Lower lobe of right lung (tissue), 2 donors: ENCODE measurements at places on chromosomes 4 and X. TPM values are rescaled to one million over a fixed set of nuclear protein-coding genes. Genes with fewer than 3 reads are reported as not detected.

DNA sequence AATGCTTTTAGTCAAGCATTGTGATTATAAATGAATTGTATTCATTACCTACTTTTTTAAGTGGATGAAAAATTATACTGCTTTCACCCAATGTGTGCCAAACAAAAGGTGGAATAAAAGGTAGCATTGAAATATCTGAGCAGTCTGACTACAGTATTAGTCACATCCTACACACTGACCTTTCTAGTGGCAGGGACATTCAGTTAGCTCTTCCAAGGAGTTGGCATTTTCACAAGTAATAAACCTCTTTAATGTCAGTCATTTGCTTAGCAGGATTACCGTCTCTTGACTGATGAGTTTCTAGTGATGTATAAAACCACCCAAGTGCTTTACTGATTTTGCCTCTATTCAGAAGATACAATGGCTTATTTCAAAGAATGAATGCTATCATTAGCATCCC, 687.9 kb downstream of the ARAP2 start:
- DNase-seq = no peak

DNA sequence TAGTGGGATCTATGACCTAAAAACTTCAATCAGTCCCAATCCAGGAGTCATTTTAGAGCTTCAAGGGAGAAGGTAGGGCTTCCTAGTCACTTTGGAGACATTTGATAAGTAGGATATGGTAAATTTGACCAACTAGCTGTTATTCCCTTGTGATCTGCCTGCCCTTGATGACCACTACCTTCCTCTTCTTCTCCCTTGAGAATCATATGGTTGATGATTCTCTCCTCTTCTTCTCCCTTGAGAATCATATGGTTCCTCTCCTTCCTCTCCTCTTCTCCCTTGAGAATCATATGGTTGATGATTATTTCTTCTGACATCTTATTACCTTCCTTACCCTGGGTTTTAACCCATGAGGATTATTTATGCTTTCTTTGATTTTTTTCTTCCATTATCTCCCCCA, 482.6 kb upstream of the TENM3 start:
- no peak for DNase-seq

- DNase-seq = no peak
These were observed 151.7 kb upstream of the CPEB2 start for GRCh38 chr4:14850455-14851097.

GRCh38 chr4:103374306-103374705, 176.2 kb upstream of the CENPE start:
- DNase-seq = no peak

- no peak for DNase-seq
These were observed 82.8 kb downstream of the LIMCH1 start for GRCh38 chr4:41620594-41621256.

- DNase-seq = no peak
These were observed 41.0 kb downstream of the MID1 start for GRCh38 chrX:10579112-10580011.

GRCh38 chrX:110172215-110172614, 145.7 kb downstream of the AMMECR1 start:
- DNase-seq = no peak

DNA sequence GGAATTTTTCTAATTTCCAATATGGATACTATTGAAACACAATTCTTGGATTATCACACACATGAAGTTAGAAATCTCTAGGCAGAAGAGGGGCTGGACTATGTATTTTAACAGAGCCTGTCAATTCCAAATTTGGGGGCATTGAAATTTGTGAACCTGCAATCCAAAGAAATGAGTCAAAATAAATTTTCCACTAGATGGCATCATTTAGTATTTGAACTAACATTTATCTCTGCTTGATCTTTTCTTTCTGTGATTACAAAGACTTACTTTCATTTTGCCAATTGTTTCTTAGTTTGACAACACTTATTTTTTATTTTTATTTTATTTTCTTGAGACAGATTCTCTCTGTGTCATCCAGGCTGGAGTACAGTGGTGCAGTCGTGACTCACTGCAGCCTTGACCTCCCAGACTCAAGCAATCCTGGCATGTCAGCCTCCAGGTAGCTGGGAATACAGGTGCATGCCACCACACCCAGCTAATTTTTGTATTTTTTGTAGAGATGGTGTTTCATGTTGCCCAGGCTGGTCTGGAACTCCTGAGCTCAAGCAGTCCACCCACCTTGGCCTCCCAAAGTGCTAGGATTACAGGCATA, 2.7 kb upstream of the PYURF start:
- DNase-seq = no peak

DNA sequence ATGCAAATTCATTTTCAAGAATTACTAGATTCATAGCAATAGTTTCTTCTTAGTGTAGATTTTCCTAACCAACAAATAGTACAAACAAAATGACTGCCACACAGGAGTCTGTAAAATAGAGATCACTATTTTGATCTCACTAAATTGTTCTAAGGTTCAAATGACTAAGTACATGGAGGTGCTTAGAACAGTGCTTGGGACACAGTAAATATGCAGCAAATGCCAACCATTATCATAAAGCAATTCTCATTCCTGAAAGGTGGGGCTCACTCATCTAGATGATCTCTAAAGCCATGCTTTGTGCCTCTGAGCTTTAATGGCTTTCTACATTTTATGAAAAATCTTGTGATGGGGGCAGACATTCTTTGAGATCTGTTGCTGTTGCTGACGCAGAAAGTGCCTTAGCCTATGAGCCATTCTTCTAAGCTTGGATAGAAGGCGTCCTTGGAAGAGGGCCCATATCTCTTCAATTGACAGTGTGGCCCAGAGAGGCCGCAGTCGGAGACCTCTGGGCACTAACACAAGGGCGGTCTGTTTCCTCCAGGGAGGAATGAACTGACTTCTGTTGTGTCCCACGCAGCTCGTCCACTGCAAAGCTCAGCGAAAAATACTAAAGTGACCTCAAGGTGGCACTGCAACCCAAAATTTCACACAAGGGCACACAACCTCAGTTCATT, 23.5 kb downstream of the TLR10 start:
- DNase-seq = no peak

GRCh38 chr4:40058121-40058520, 1.5 kb downstream of the N4BP2 start:
- DNase-seq = no peak

- peak; percentile 51 for DNase-seq
These were observed 38.0 kb downstream of the MAGEE2 start for GRCh38 chrX:75746891-75747639.

DNA sequence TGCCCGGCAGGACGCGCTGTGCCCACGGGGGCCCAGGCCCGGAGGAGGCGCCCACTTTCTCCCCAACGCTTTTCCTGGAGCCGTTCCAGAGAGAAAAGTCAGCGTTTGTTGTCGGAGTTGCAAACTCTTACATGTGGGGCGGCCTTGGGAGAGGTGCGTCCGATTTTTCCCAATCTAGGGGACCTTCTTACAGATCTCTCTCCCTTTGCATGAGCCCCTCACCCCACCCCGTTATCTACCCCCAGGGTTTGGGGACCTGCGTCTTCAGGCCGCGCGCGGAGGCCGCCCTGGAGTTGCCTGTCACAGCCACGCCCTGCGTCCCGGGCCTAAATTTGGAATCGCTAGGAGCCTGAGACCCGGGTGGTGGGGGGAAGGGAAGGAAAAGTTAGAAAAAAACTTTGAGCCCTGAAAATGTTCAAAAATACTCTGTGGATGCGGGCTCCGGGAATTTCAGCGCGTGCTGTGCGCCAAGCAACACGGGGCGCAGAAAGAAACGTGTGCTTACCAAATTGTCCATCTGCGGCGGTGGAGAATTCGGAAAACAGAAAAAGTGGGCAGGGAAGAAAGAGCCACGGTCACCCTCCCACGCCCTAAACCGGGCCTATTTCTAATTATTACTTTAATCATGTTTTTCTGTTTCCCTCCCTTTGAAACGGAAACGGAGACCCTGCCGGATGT, 587 bp downstream of the CD99 start:
- DNase-seq = peak; percentile 75

GRCh38 chr4:155271557-155271956, 63.1 kb downstream of the NPY2R start:
- no peak for DNase-seq

GRCh38 chr4:89879215-89879614, 15.4 kb upstream of the MMRN1 start:
- DNase-seq = no peak

- no peak for DNase-seq
These were observed 115.3 kb downstream of the ATP8A1 start for GRCh38 chr4:42541647-42542046.

DNA sequence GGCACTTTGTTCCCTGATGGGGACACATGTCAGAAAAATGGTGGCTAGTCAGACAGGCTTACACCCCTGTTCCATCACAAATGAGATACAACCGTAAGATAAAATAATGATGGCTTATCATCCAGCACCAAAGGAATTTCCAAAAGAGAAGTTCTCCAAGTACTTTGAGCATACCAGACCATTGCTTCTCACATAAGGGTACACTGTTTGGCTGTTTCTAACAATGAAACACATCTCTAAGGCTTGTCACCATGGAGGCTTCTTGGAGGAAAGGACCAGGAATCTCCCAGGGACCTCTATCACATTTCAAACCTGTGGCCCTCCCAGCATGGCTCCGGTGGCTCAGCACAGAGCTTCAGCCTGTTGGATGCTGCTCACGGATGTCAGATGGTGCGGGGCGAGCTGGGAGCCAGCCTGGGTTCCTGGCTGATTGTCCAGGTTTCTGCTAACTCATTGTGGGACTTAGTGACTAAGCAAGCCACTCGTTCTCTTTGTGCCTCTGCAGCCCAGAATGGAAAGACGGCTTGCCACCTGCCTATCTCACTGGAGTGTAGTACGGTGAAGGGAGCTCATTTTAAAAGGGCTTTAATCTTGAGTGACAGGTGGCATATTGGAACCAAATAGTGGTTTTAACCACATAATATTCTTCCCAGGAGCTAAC, 54.5 kb downstream of the FHDC1 start:
- no peak for DNase-seq

DNA sequence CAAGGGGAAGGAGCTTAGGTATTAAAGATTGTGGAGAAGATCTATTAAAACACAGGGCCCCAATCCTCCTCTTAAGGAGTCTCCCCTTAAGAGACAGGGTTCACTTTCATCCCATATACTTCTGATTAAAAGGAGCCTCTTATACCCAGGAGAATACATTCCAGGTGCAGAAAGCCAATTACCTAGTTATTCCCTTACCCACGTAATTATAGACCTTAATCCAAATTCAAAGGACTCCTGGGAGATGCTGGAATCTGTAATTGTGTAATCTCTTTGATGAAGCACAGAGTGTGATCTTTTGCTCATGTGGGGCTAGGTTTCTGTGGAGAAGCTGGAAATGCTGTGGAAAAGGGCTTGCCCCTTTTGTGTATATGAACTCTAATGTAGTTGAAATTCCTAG, 1.4 kb upstream of the SEC24B start:
- no peak for DNase-seq

DNA sequence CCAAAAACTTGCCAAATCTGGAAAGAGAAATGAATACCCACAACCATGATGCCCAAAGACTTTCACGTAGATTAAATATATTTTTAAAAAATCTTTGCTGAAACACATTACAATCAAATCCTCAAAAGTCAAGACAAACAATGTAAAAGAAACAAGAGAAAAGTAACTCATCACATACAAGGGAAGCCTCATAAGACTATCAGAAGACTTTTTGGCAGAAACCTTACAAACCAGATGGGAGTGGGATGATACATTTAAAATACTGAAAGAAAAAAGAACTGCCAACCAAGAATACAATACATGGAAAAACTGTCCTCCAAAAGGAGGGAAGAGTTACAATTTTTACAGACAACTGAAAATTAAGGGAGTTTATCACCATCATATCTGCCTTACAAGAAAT, 319.0 kb upstream of the INTU start:
- no peak for DNase-seq

GRCh38 chr4:76300012-76300411, 6.5 kb upstream of the STBD1 start:
- DNase-seq = peak; percentile 59

- no peak for DNase-seq
These were observed 10.6 kb downstream of the CENPVL3 start for GRCh38 chrX:51608126-51608525.

- DNase-seq = no peak
These were observed 59.7 kb upstream of the EDA2R start for GRCh38 chrX:66698273-66699204.

DNA sequence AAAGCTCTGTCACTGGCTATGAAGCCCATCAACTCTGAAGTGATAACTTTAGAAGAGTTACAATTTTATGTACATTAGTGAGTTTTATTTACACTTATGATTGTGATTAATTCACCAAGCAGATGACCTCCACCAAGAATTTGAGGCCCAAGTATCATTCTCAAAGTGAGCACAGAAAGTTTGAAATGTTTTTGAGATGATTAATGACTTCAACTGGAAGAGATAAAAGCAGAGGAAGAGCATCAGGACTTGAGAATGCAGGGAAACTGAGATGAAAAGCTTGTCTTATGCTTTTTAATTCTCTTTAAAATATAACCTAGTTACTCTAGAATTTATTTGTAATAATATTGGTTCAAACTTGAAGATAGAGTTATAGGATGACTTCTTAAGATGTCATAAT, 112.8 kb upstream of the H2AZ1 start:
- DNase-seq = no peak

- peak; percentile 54 for DNase-seq
These were observed 3.6 kb downstream of the MID1IP1 start for GRCh38 chrX:38804682-38805431.

DNA sequence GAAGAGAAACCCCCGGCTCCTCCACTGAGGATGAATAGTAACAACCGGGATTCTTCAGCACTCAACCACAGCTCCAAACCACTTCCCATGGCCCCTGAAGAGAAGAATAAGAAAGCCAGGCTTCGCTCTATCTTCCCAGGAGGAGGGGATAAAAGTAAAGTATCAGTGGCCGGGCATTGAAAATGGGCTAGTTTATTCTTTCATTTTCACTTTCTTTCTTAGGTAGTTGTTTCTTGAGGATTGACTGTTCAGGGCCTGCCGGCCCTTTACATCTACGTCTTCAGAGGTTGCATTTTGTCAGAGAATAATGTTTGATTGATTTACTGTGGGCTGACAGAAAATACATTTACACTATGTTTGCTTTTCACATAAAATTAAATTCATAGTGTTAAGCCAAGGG, 27.1 kb downstream of the PAK3 start:
- no peak for DNase-seq

- no peak for DNase-seq
These were observed 36.4 kb downstream of the ASB9 start for GRCh38 chrX:15233416-15234015.

DNA sequence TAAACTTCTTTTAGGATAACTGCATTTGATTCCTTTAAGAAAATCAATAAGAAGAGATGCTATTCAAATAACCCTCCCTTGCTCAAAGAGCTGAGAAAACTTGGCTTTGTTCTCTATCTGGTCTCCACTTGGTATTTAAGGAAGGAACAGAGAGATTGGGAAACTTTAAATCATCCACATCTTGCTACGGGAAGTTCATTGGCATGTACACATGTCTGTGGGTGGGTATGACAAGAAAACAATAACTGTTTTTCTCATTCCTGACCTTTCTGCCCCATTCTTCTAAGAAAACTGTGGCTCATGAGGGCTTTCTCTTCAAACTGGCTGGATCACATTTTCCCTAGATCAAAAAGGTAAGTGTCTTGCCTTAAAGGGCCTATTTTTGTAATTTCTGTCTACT, 6.0 kb downstream of the SEL1L3 start:
- DNase-seq = no peak

The ZCCHC18 gene
- 0.24 TPM for total RNA-seq

The CXXC4 gene
- total RNA-seq = 1.9 TPM

The USP17L15 gene
- total RNA-seq = not detected

The SMIM10 gene
- total RNA-seq = 4.1 TPM

The F8A3 gene
- not detected for total RNA-seq

The LDOC1 gene
- 15.2 TPM for total RNA-seq

The NCAPG gene
- total RNA-seq = 2.2 TPM

The TMEM154 gene
- 19.6 TPM for total RNA-seq

The GPR50 gene
- total RNA-seq = not detected

The MTTP gene
- total RNA-seq = 0.15 TPM

The TLL1 gene
- 4.7 TPM for total RNA-seq

The UGT2B17 gene
- 0.18 TPM for total RNA-seq

The TLR2 gene
- total RNA-seq = 102 TPM
